LHCN-M2 (cell line): ENCODE measurements at places on chromosomes 1 and 21. TPM values are rescaled to one million over a fixed set of nuclear protein-coding genes. Genes with fewer than 3 reads are reported as not detected.

The AIRE gene
- not detected in 2 replicates for total RNA-seq

DNA sequence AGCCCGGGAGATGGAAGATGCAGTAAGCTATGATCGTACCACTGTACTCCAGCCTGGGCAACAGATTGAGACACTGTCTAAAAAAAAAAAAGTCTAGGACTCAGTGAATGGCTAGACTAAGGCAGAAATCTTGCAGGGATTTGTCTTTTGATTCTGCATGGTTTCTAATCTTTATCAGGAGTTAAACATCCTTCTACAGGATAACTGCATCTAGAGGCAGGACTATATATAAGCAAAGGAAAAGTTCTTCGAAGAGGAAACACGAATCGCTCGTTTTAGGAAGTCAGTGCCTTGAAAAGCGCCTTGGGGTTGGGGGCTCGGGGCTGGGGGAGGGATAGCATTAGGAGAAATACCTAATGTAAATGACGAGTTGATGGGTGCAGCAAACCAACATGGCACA, 602 bp upstream of the UFC1 start:
- no peak for DNase-seq

- no peak for DNase-seq
Observed at GRCh38 chr1:153506386-153506785, 29.4 kb downstream of the S100A6 start.

The SDC3 gene
- 33.0 and 39.8 TPM in 2 replicates for total RNA-seq

The PDE9A gene
- not detected in 2 replicates for total RNA-seq
